ENCODE measurements at places on chromosomes 1 and 21.

- DNase-seq = no peak
These were observed 59.8 kb upstream of the MORC3 start for GRCh38 chr21:36260030-36260787.

GRCh38 chr1:158179301-158180041 lies 1.2 kb upstream of the CD1D start:
- no peak for DNase-seq

- no peak for DNase-seq
These were observed 461.9 kb downstream of the CAMTA1 start for GRCh38 chr1:7247158-7247557.

DNA sequence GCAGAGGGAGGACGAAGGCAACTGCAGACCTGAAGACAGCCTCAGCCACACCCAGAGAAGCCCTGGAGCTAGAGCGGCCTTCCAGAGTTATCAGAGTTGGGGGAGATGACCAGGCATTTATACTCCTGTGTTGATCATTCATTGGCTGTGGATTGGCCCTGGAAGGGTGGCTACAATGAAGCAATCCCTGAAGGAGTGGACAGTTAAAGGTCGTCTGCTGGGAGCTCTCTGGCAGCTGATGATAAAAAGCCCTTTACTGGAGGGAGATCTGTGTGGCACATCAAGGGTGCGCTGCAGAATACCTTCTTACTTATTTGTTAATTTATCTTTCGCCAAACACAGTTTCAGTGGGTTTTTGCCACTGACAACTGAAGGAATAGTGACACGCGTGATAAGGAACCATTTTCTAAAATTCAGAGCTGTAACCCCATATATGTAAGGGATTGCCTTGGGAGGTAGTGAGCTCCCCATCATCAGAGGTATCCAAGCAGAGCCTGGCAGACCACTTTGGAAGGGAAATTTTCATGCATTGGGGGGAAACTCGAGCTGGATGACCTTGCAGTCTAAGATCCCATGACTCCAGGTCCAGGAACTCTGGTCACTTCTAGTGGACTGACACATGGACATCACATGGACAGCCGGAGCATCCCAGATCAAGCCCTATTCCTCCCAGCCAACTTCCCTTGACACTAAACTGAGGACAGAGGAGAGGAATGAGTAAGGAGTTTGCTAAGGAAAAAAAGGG lies 126.4 kb upstream of the GADD45A start:
- no peak for DNase-seq

GRCh38 chr1:67724928-67725560 lies 40.0 kb downstream of the GADD45A start:
- DNase-seq = no peak

DNA sequence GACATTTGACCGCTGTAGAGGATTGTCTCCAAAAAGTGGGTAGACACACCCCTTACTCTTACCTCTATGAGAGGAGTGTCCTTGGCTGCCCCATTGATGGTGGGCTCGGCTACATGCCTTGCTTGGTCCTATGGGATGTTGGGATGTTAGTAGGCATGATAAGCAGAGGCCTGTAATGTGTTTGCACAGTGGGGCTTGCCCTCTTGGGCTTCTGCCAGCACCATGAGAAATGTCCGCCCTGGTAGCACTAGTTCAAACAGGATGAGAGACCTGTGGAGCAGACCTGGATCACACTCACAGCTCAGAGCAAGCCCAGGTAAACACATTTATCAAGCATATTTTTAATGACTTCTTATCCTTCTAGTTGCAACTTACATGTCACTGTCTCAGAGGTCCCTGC lies 54.2 kb downstream of the SH3GLB1 start:
- no peak for DNase-seq

DNA sequence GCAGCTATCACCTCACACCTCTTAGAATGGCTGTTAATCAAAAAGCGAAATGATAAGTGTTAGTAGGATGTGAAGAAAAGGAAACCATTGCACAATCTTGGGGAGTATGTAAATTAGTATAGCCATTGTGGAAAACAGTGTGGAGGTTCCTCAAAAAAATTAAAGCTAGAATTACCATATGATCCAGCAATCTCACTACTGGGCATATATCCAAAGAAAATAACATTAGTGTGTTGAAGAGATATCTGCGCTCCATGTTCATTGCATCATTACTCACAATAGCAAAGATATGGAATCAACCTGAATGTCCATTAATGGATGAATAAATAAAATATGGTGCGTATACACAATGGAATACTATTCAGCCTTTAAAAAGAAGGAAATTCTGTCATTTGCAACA lies 68.9 kb downstream of the SNRPE start:
- DNase-seq = no peak

GRCh38 chr1:173355281-173356031 lies 121.7 kb upstream of the PRDX6 start:
- no peak for DNase-seq

All from nephron progenitor cell (in vitro differentiated cells).